Activated T-helper 17 cell treated with anti-CD3 and anti-CD28 coated beads, Interleukin-2, amount 50 U/mL, for 72 hours (primary cell): ENCODE measurements at places on chromosomes 12 and 14. TPM values are rescaled to one million over a fixed set of nuclear protein-coding genes. Genes with fewer than 3 reads are reported as not detected.

Gene CIROP
- total RNA-seq: not detected

Gene SLC25A21
- not detected for total RNA-seq

Gene OVCH1
- not detected for total RNA-seq

Gene MYO1H
- not detected for total RNA-seq

Gene KLRB1
- total RNA-seq: 11.6 TPM
